ENCODE measurements at places on chromosomes 7 and 10. TPM values are rescaled to one million over a fixed set of nuclear protein-coding genes. Genes with fewer than 3 reads are reported as not detected.

DNA sequence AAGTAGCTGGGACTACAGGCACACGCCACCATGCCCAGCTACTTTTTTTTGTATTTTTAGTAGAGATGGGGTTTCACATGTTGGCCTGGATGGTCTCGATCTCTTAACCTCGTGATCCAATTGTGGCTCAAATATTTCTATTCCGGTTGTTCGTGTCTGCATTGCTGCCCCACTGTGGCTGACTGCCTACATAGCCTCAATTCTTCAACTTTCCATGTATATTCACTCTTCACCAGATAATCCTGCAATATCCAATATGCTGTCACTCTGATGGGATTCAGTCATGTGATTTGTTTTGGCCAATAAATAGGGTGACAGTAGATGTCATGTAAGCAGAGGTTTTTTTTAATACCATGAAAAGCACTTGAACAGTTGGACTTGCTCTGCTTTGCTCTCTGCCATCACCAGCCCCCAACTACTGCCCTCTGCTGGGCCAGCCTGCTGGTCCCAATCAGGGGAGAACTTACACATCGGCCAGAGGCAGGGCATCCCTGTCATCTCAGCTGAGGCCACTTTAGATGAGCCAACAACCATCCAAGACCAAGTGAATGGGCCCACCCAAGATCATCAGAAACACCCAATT lies 56.7 kb downstream of the NSUN6 start:
- H3K4me1 ChIP-seq = no peaks in the 10 kb centered on the region
- H3K4me3 ChIP-seq = no peak overlapping the region
- DNase-seq = peak; percentile 9

GRCh38 chr7:105036217-105037168 lies 22.5 kb downstream of the KMT2E start:
- H3K4me3 ChIP-seq = no peak overlapping the region
- H3K27me3 ChIP-seq = peaks cover 1% of the 10 kb centered on the region
- H3K27ac ChIP-seq = no peak overlapping the region
- H3K36me3 ChIP-seq = peaks cover 5% of the 10 kb centered on the region
- DNase-seq = no peak
- H3K4me1 ChIP-seq = peaks cover 40% of the 10 kb centered on the region

DNA sequence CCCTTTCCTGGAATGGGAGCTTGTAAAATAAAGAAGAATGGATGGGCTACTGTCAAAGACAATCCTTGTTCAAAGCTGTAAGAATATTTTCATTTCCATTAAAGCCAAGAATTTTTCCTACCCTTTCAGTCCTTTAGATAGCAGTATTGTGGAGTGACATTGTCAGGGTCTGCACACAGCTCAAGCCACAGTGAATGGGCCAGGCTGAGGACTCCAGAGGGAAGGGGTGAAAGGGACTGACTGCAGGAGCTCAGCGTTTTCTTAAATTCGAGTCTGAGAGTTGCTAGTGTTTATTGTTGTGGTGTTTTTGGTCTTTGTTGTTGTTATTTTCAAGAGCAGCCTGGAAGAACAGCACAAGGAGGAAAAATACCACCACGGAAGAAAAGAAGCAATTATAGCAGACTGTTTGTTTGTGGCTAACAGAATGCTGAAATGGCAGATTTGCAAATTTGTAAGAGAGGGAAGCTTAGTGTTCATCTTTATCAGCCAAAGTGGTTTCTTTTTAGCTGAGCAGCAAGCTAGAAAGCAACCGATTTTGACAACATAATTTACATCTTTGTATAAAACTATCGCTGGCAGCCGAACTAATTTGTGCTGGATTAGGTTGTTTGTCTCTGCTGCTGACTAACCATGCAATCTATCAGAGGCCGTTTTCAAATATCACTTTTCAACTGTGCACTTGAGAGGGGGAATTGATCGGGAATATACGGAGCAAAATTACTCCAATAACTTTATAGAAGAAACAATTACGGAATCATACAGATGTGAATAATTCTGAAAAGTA lies 192.1 kb downstream of the LRMDA start:
- H3K27me3 ChIP-seq = no peaks in the 10 kb centered on the region
- no peak overlapping the region for H3K27ac ChIP-seq
- H3K4me1 ChIP-seq = no peaks in the 10 kb centered on the region

DNA sequence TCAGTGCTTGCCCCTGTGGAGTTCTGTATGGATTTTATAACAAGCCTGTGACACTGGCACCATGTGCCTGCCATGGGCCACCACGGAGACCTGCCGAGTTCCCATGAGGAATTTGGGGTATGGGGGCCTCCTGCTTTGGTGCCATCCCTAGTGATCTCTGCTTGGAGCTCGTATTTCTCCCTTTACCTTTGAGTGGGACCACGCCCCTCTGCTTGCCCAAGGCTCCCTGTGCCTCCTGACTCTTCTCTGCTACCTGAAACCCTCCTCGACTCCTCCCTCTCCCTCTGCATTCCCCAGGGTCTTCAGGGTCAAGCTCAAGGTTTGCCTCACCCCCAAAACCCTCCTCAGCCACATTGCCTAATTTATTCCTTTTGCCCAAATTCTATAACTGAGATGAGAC lies 225.0 kb downstream of the BUB3 start:
- H3K27ac ChIP-seq = no peak overlapping the region
- H3K4me3 ChIP-seq = no peak overlapping the region
- no peaks in the 10 kb centered on the region for H3K27me3 ChIP-seq
- no peaks in the 10 kb centered on the region for H3K4me1 ChIP-seq

GRCh38 chr10:71436268-71437125 lies 39.8 kb downstream of the CDH23 start:
- peaks cover 47% of the 10 kb centered on the region for H3K27me3 ChIP-seq
- DNase-seq = no peak
- no peaks in the 10 kb centered on the region for H3K36me3 ChIP-seq

- no peak overlapping the region for H3K4me3 ChIP-seq
- H3K36me3 ChIP-seq = no peaks in the 10 kb centered on the region
- no peak for DNase-seq
- peaks cover 16% of the 10 kb centered on the region for H3K4me1 ChIP-seq
- H3K27me3 ChIP-seq = peaks cover 21% of the 10 kb centered on the region
Observed at GRCh38 chr7:38327637-38328036, 54.2 kb upstream of the TARP start.

DNA sequence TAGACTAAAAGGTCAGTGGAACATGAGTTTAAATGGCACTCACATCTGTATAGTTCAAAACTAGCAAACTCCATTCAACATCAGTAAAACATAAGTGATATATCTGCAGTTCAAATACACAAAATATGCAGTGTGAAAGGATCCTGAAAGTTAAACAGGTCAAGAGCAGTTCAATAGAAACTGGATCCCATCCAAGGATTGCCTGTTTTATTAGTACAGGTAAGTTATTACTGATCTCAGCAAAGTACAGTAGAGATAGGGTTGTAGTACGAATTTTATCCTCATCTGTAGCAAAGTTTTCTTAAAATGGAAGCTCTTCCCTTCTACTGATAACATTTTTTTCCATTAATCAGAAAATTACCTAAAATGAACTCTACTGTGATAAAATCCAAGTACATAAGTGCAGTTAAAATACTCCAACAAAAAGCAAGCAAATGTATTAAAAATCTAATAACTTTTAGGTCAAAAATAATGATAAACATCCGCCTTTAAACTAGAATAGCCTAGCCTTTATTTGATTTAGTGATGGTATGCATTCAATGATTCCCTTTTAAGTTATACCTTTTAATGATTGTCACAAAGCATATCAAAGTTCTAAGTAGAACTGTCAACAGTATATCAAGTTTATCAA lies 2.2 kb downstream of the ZNF800 start:
- no peak for DNase-seq
- peaks cover 50% of the 10 kb centered on the region for H3K4me1 ChIP-seq

The POLR2J2 gene
- total RNA-seq = 7.5 TPM

The GHRHR gene
- not detected for total RNA-seq
